ENCODE measurements at places on chromosomes 12 and 14.

GRCh38 chr14:74563233-74563585, 48.8 kb downstream of the LTBP2 start:
- DNase-seq: no peak

- no peak for DNase-seq
These were observed 19.3 kb upstream of the KCNH3 start for GRCh38 chr12:49519574-49519936.

GRCh38 chr12:129071362-129071761, 218.1 kb downstream of the GLT1D1 start:
- no peak for DNase-seq

DNA sequence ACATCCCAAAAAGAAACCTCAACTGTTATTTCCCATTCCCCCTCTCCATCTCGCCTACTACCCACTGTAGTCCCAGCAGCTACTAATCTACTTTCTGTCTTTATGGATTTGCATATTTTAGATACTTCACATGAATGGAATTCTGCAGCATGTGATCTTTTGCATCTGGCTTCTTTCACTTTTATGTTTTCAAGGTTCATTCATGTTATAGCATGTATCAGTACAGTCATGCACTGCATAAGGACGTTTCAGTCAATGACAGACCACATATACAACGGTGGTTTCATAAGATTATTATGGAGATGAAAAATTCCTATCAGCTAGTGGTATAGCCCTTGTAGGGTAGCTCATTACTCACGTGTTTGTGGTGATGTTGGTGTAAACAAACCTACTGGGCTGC, 24.5 kb downstream of the PCNX4 start:
- DNase-seq: no peak

DNA sequence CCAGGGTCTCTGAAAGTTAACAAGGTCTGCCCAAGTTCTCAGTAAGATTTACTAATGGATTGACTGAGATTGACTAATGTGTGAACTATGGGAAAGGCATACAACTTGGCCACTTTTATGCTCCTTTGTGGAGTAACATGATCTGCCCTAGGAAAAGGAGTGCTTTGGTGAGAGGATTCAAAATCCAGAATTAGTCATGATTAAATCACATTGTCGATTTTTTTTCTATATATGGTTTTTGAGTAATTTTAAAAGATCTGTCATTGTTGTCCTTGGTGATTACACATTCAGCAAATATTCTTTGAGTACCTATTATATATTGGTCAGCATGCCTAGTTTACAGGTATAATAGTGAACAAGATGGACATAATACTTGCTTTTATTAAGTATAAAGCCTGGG, 147.7 kb upstream of the SYT10 start:
- DNase-seq: no peak

DNA sequence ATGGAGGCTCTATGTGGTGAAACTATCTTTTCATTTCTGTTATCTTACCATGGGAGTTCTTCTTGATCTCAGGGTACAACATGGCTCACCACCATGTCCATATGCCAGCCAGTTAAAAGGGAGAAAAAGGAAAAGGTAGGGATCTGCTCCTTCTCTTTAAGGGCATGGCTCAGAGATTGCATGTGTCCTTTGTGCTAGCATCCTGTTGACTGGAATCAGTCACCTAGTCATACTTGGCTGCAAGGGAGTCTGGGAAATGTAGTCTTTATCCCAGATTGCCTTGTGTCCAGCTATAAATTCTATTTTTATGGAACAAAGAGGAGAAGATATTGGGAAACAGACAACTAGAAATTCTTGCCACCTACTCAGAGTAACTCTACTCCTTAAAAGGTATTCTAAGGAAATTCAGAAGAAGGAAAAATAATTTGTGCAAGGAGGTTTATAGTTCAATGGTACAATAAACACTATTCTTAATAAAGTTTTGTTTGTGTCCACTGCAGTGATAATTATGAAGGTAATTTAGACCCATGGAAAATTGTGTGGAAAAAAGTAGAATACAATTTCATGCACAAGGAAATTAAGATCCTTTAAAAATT, 86.4 kb upstream of the RPH3A start:
- no peak for DNase-seq

Measured in right lung (tissue), 10 donors.